Stimulated activated CD4-positive, alpha-beta T cell treated with anti-CD3 and anti-CD28 coated beads, Interleukin-2, amount 100 ng/mL, for 48 hours (primary cell): ENCODE measurements at places on chromosomes 1 and 21.

DNA sequence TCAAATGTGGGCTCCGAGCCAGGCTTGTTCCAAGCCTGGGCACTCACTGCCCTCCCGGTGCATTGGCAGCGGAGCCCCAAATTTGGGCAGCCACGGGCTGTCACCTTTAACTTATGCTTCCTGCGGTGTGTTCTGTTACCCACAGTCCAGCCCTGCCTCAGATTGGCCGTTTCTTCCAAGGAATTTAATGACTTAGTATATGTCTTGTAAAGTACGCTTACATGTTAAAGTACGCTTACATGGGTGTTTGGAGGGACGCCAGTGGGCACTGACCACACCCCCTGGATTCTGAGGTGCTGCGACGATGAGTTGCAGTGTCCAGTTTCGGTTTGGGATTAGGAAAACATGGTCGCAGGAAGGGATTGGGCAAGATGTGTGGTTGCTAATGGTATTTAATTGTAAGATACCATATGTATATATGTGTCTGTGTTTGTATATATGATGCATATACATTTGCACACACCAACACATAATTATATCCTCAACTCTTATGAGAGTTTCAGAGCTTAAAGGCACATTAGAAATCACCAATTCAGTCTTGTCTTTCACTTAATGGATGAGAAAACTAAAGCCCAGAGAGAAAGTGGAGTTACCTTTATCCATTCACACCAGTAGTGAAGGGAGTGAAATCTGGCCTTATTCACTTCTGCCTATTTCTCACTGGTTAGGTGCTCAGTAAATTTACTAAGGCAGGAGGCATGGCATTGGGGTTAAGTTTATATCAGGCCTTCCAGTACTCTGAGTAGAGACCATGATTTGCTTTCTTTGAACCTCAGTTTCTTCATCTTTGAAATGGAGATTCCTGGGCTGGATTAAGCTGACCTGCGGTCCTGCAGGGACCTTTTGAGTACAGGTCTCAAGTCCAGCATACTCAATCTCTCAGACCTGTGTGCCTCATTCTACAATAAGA, 1.0 kb downstream of the SMYD2 start:
- DNase-seq = no peak

- DNase-seq = no peak
These were observed 4.6 kb downstream of the COLGALT2 start for GRCh38 chr1:184032930-184033418.

- DNase-seq = no peak
These were observed 48.9 kb downstream of the RHOU start for GRCh38 chr1:228784181-228784580.

DNA sequence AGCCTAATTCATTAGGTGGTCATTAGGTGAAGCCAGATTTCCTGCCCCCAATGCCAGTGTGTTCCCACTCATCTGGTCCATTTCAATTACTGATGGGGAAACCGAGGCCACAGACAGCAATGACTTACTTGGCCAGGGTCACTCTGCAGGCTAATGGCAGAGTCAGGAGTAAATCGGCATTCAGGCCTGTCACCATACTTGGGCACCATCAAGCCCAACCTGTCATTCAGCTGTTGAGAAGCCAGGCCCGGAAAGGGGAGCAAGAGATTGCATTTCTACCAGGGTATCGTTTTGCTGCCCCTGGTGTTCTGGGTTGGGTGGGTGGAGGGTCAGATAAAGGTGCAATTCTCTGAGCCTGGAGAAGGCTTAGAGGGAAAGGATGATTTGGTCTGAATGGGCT, 8.0 kb upstream of the TMEM61 start:
- DNase-seq = no peak

DNA sequence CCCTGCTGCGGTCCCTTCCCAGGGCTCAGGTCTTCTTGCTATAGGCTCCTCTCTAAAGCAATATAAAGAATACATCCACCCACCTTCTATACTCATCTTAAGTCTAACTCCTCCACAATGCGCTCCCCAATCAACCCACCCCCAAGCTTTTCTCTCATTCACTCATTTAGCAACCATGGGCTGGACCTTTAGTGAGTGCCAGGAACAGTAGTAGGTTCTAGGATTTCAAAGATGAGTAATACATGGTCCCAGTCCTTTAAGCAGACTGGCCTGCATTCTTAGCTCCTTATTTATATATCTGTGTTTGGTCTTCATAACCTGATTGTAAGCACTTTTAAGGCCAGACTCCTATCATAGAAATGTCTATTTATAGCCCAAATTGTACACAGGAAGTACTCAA, 5.9 kb downstream of the CAMK1G start:
- no peak for DNase-seq

DNA sequence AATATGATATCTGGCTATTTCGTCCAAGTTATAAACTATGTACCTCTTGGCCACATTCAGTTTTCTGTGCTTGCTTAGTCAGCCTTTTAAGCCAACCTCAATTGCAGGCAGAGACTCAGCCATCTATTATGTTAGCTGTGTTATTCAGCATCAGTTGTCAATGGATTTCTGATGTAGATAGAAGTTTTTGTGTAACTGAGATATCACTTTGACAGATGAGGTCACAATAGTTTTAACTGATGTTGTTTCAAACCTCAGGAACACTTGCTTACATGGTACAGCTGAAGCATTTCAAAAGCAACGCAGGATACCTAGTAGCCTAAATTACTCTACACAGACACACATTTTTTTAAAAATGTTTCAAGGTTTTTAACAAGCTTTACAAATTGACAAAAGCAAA, 1478.0 kb downstream of the NCAM2 start:
- no peak for DNase-seq

DNA sequence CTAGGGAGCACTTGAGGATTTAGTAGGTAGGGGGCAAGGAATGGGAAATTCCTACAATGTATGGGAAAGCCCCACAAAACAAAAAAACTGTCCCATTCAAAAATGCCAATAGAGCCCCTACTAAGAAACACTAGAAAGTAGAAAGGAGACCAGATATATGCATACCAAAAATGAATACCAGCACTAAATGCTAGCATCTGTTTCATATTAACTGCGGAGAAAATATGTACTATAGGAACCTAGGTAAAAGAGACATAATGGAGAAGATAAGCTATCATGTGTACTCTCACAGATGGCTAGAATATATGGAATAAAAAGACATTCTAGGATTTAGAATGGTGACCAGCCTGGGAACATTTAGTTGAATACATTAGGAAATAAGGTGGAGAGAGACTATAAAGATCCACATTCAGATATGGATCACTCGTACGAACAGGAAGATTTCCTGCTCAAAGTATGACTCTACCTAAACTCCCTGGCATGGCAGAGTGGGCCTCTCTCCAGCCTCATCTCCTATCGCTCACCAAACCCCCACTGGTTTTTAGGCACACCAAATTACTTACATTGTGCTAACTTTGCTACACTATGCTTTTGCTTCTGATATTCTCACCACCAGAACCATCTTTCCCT, 18.3 kb downstream of the ZNHIT6 start:
- DNase-seq = no peak

DNA sequence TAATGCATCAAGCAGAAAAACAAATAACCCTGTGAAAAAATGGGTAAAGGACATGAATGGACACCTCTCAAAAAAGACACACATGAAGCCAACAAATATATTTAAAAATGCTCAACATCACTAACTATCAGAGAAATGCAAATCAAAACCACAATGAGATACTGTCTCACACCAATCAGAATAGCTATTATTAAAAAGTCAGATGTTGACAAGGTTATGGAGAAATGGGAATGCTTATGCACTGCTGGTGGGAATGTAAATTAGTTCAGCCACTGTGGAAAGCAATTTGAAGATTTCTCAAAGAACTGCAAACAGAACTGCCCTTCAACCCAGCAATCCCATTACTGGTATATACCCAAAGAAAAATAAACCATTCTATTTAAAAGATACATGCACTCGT, 86.6 kb upstream of the TNFSF4 start:
- DNase-seq = no peak

- DNase-seq = no peak
These were observed 1048.0 kb downstream of the PLA2G4A start for GRCh38 chr1:187876775-187877174.

- DNase-seq = no peak
These were observed 290.3 kb downstream of the PTPRC start for GRCh38 chr1:198929111-198929604.

DNA sequence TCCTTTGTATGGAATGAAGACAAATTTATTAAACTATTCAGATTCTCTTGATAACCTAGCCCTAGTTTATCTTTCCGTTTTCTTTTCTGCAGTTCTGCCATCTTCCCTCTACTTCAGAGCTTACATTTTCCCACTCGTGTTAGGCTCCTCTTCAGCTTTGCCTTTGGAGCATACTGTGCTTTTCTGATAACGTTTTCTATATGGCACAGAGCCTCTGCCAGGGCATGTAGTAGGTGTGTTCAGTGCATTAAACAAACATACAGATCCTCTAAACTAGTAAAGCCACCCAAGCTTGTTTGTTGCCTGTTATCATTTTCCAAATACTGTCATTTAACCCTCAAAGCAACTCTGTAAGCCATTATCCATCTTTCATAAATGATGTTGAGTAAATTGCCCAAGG, 25.1 kb downstream of the DYRK1A start:
- no peak for DNase-seq

DNA sequence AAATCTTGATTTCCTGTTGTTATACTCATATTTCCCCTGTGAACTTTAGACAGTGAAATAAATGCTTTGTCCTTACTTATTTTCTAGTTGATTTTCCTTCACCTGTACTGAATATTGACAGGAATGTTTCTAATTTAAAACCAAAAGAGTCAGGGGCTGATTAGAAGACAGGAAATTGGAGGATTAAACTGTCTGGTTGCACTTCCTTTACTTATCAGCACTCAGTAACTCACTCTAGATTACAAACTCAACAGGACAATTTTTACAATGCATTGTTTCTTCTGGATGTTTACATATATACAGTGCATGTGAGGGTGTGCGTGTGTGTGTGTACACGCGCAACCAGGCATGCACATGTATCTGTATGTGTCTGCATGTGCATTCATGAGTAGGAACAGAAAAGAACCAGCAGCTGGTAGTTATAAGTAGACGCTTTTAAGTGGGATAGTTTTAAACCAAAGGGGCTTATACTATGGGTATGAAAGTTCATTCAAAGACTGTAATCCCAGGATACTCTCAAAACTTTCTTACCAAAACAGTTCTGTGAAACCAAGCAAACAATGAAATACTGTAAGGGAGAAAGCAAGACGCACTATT, 212.0 kb upstream of the NFIA start:
- no peak for DNase-seq

DNA sequence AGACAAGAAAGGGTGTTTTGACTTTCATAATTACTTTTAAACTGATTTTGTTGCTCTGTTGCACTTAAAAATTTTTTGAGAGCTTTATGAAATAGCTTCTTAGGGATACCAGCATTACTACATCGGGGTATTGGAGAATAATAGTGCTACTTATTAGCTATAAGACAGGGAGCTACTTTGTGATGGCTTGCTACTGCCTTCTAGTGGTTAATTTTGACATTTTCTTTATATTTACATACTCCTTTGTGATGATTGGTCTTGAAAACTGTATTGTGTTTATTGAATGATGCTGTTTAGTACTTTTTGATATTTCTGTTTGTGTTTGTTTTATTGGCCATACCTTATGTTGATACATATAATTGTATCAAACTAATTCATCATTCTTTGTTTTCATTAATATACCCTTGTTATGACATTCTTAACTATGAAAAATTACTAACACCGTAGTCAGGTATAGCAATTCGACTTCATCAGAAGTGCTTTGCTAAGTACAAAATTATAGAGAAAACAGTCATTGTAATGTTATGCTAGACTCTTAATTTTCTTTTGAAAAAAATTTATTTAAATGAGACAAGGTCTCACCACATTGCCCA, 85.5 kb downstream of the CLIC4 start:
- DNase-seq = no peak

GRCh38 chr1:93842750-93843500, 36.1 kb downstream of the DNTTIP2 start:
- DNase-seq = no peak

DNA sequence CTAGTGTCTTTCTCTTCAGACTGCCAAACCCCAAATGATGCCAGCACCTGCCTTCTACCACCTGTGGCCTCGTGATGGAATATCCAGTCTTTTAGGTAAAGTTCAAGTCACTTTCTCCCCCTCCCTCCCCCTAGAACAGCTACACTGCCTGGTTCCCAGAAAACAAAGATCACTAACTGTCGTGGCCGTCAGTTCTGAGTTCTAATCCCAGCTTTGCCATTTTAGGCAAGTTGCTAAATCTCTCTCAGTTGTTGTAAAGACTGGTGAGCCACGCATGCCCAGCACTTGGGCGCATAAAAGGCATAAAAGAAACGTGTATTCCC, 648 bp upstream of the TRAPPC3 start:
- DNase-seq = no peak
